ENCODE measurements at places on chromosomes 13 and 19.

GRCh38 chr19:40165362-40165937 is 25.8 kb upstream of the MAP3K10 start:
- DNase-seq, result no peak

GRCh38 chr19:53808710-53809125 is 15.4 kb downstream of the NLRP12 start:
- peak; percentile 79 for DNase-seq

DNA sequence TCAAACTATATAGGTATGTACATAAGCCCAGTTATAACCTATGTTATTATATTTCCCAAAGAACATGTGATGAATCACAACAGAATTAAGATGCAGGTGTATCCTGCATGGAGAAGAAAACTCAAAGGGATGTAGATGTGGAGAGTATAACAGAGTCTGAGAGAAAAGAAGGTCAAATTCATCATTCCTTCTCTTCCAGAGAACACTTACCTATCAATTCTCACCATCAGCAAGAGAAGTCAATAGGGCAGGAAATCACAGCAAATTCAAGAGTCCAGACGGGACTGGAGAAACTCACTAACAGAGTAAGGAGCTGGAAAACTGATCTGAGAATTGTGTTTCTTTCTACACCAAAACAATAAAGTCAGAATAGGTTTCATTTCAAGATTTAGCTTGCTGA is 28.4 kb downstream of the DIAPH3 start:
- DNase-seq, result no peak

DNA sequence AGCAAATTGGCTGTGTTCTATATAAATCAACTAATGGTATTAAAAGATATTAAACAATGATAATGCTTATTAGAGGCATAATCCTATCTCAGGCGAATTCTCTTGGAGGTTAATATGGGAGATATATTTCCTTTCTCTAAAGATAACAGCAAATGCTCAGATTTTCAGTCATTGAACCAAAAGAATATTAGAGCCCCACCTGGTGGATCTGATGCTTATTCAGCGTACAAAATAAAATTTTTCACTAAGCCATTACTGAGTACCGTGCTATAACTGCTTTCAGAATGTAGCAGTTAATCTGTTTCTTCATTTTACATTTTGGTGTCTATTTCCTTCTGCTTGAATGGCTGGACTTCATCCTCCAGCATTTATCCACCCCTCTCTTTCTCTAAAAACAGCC is 143.3 kb upstream of the IPO5 start:
- peak; percentile 43 for DNase-seq

- DNase-seq, result no peak
Measured at GRCh38 chr19:4547303-4548237, 7.7 kb upstream of the LRG1 start.

- peak; percentile 41 for DNase-seq
Measured at GRCh38 chr19:15498910-15499309, 9.4 kb upstream of the CYP4F22 start.

GRCh38 chr13:80139196-80139595 is 201.7 kb downstream of the SPRY2 start:
- DNase-seq, result no peak

DNA sequence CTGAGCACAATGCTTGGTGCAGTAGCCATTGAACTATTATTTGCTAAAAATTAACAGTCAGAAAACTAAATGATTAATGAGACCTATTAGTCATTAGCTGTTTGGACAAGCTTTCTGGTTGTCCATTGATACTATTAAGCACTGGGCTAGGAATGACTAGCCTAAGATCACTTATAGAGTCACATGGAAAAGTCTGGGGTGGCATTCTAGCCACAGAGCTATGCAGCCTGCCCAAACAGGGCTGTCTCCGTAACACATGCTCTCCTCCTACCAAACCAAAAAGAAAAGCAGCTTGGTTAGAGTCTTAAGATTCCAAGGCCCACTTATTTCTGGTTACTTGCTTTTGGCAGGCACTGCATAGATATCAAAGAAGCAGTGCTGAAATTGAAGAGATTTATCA is 193.5 kb upstream of the NBEA start:
- DNase-seq, result no peak
